Activated T-helper 9 cell treated with anti-CD3 and anti-CD28 coated beads, Interleukin-2, amount 50 U/mL, for 16 hours (primary cell): ENCODE measurements at places on chromosomes 3 and 15.

DNA sequence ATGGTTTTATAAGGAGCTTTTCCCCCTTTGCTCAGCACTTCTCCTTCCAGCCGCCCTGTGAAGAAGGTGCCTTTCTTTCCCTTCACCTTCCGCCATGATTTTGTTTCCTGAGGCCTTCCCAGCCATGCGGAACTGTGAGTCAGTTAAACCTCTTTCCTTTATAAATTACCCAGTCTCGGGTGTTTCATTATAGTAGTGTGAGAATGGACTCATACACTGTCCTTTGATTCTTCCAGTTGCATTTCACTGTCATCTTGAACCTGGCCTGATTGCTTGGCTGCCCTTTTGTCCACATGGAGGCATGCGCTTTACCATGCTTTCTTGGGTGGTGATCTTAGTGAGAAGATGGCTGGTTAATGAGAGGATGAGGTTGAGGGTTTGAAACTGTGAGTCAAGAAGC is 23.2 kb downstream of the USP13 start:
- no peak for DNase-seq

DNA sequence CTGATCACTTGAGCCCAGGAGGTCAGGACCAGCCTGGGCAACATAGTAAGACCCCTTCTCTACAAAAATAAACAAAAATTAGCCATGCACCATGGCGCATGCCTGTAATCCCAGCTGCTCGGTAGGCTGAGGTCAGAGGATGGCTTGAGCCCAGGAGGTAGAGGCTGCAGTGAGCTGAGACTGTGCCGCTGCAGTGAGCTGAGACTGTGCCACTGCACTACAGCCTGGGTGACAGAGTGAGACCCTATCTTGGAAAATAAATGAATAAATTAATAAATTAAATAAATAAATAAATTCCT is 10.8 kb downstream of the SHISA5 start:
- DNase-seq = no peak

GRCh38 chr3:51904034-51904823 is 1.1 kb upstream of the IQCF1 start:
- no peak for DNase-seq

DNA sequence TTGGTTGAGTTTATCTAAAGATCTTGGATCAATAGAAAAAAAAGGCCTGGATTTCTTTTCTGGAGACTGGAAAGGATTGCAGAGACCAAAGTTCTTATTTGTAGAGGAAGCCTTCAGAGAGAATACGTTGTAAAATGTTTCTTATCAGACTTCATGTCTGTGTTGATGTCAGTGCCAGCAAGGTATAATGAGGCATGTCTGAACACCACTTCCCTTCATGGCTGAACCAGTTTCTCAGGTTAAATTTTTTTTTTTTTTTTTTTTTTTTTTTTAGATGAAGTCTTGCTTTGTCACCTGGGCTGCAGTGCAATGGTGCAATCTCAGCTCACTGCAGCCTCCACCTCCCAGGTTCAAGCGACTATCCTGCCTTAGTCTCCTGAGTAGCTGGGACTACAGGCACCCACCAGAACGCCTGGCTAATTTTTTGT is 17.8 kb upstream of the ZNF774 start:
- DNase-seq = no peak

GRCh38 chr15:81887912-81888311 is 157.9 kb downstream of the MEX3B start:
- DNase-seq = no peak

DNA sequence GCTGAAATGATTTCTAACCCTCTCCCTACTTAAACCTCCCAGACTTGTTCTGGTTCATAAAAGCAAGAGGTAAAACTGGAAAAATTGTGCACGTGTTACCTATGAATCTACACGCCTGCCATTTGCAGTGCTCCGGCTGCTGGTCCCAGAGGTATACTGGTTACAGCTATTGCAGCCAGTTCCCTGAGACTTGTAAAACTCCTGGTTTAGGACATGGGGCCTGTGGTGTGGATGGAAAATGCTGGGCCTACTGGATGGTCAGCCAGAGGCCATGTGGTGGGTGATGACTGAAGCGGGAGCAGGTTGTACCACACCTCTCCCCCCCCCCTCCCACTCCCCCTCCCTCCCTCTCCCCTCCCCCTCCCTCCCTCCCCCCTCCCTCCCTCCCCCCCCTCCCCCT is 45.0 kb downstream of the SENP2 start:
- no peak for DNase-seq

DNA sequence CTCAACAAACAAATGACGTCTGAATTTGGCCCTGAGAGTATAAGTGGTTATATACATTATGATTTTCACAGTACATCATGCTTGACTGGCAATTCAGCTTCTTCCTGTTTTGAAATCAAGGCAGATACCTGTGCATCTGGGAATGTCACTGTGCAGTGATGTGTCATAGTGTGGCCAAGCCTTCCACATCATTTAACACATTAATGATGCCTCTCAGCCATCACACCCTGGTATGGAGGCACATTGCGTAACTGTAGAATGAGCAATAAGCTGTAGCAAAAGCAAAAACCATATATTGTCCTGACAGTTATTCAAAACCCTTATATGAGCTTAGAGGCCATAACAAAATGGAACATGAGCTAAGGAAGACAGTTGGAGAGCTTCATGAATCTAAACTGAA is 246.0 kb downstream of the EPHA3 start:
- no peak for DNase-seq

- DNase-seq = no peak
These were observed 108.4 kb upstream of the RASGRP1 start for GRCh38 chr15:38672814-38673670.

GRCh38 chr15:98650417-98651035 is 2.2 kb downstream of the IGF1R start:
- DNase-seq = peak; percentile 18

- DNase-seq = no peak
These were observed 27.6 kb downstream of the BDH1 start for GRCh38 chr3:197528190-197528589.

GRCh38 chr3:125010393-125010792 is 45.4 kb downstream of the HEG1 start:
- no peak for DNase-seq

GRCh38 chr15:75022783-75023180 is 608 bp upstream of the PPCDC start:
- DNase-seq = no peak

GRCh38 chr15:65058394-65059368 is 9.1 kb downstream of the RASL12 start:
- DNase-seq = no peak
